ENCODE measurements at places on chromosomes 3 and 15.
A peak's percentile ranks its signal among the peaks of the same experiment; 100 is the strongest.

- DNase-seq: no peak
These were observed 25.8 kb downstream of the CHRM5 start for GRCh38 chr15:33994005-33994615.

DNA sequence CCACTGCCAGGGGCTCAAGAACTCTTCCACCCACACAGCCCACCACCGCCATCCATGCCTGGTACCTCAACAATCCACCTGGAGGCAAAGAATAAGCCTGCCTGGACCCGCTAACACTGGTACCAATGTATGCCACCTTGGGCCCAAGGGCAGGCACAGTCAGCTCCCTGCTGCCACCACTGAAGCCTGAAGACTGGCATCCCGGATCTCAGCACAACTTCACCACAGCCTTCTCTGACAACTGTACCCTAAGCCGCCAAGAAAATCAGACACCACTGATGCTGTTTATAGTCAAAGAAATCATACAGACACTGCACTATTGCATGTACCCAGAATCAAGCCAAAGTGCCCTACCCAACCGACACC, 56.3 kb downstream of the IGSF11 start:
- no peak for DNase-seq

DNA sequence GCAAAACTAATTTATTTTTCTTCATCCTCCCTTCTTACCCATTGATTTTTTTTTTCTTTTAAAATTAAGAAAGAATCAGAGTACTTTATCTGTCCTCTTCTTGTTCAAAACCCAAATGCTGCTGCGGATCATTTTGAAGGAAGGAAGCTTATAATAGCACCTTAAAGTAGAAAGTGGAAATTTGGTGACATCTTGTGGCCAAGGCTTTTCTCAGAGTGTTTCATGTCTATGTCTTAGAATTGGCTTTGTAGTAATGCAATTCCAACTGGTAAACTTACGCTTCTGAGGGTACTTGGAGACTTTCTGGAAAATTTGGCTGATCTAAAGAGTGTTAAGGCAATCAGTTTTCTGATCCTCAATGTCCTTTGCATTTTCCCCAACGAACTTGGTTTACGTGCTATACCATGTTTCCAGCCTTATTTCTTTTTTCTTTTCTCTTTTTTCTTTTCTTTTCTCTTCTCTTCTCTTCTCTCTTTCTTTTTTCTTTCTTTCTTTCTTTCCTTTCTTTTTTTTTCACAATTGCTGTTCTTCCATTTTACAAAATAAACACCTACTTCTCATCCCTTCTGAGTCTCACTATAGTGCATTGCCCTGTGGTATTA, 30.7 kb downstream of the C3orf38 start:
- peak; percentile 38 for DNase-seq

GRCh38 chr3:13515786-13516759, 32.9 kb upstream of the FBLN2 start:
- no peak for DNase-seq

DNA sequence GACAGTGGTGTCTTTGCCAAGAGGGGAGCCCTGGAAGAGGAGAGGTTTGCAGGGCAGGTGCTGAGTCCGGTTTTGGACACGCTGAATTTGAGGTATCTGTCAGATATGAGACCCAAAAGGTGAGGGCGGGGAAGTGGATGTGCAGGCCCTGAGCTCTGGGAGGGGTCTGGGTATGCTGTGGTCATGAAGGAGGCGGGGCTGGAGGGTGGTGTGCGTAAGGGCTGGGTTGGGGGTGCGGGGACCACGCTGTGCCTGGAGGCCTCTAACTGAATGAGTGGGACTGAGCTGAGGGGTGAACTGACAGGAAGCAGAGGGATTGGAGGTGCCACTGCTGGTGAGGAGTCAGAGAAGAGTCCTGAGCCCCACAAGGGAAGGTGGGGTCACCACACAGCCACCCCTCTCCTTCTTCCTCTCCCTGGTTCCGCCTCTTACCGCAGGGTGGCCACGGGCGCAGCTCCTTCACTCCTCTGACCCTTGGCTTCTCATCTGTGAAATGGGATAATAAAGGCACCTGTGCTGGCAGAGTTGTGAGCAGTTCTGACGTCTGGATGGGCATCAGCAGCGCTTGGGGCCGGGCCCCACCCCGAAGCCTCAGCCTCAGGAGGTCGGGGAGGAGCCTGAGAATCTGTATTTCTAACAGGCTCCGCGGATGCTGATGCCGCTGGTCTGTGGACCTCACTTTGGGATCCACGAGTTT, 28.8 kb downstream of the PSTPIP1 start:
- DNase-seq: peak; percentile 5

DNA sequence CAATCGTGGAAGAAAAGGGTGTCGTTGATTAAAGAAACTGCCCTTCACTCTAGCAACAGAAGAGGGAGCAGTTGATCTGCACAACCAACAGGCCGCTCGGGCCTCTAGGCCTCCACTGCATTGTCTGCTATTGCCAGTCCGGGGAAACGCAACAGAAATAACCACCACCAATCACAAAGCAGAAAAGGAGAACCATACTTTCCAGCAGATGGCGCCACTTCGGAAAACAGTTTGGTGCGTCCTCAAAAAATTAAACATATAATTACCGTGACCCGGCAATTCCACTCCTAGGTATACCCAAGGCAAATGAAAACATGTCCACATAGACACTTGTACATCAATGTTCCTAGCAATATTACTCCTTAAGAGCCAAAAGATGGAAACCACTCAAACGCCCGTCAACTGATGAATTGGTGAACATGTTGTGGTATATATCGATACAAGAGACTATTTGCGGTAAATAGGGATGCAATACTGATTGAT, 154.1 kb downstream of the TJP1 start:
- no peak for DNase-seq

DNA sequence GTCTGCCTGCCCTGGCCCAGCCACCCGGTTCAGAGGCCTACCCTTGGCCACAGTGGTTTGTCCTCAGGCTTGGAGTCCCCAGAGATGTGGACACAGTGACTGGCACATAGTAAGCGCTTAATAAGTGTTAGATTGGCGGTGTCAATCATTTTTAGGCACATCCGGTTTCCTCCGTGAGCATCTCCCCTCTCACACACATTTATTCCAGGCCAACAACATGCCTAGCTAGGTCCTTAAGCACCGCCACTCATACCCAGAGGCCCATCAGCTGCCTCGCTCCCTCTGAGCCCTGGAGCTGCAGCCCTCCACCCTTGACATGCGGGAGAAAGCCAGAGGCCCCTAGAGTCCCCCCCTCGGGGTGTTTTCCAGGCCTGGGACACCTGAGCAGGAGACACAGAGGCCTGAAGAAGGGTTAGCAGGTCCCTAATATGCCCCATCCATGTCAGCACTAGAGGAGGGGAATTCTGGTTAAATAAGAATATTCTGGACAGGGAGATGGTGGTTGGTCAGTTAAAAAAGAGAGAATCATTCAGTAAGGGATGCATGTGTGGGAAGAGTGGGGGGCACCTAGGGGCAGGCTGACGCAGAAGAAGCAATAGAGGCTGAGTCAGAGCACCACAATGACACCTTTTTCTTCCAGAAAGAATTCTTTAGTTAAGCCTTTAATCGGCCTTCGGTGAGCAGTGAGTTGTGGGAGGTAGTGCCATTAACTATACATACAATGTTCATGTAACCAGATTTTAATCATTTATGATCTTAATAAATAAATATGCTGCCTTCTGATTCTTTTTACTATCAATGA, 22.3 kb downstream of the NR2F2 start:
- DNase-seq: no peak

- DNase-seq: no peak
These were observed 456.3 kb upstream of the ARRDC4 start for GRCh38 chr15:97504031-97504792.

GRCh38 chr3:194251891-194252560, 99.1 kb downstream of the CPN2 start:
- DNase-seq: peak; percentile 7

DNA sequence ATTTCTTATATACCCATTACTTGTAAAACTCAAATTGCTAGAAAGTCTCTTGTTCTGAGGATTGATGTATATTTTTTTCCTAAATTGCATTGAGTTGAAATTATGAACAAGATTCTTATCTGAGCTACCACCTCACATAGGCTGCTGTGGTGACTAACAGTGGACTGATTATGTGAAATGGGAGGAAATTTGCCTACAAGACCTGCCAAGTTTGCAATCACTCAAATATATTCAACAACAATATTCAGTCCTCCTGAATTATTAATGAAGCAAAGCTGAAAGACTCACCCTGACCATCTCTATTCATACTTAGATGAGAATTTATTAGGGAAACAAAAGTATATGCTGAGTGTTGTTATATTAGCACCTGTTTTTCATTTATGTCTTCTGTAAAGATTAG, 412.6 kb upstream of the SEMA6D start:
- DNase-seq: no peak

- DNase-seq: no peak
These were observed 96.3 kb downstream of the TPRG1 start for GRCh38 chr3:189267981-189268613.

GRCh38 chr3:78742491-78742890, 1025.3 kb downstream of the ROBO1 start:
- DNase-seq: no peak

GRCh38 chr3:105860641-105861040, 8.2 kb downstream of the CBLB start:
- no peak for DNase-seq

GRCh38 chr15:52419494-52419893, 109.2 kb downstream of the MYO5A start:
- no peak for DNase-seq

- DNase-seq: no peak
These were observed 22.3 kb downstream of the EAF1 start for GRCh38 chr3:15449489-15450224.

DNA sequence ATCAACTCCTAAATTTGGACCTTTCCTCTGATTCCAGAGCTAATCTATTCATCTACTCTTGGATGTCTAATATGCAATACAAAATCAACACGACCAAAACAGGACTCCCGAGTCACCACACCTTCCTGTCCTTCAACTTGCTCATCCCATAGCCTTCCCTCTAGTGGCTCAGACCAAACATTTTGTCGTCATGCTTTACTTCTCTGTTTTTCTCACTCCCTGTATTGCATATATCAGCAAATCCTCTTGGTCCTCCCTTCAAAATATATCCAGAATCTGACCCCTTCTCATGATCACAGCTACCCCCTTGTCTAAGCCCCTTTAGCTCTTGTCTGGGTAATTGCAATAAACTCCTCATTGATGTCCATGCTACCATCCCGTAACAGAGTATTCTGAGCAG, 30.5 kb upstream of the DCP1A start:
- no peak for DNase-seq

GRCh38 chr3:11464356-11464755, 179.4 kb downstream of the VGLL4 start:
- no peak for DNase-seq

- no peak for DNase-seq
These were observed 18.5 kb upstream of the C3orf22 start for GRCh38 chr3:126577261-126577660.

DNA sequence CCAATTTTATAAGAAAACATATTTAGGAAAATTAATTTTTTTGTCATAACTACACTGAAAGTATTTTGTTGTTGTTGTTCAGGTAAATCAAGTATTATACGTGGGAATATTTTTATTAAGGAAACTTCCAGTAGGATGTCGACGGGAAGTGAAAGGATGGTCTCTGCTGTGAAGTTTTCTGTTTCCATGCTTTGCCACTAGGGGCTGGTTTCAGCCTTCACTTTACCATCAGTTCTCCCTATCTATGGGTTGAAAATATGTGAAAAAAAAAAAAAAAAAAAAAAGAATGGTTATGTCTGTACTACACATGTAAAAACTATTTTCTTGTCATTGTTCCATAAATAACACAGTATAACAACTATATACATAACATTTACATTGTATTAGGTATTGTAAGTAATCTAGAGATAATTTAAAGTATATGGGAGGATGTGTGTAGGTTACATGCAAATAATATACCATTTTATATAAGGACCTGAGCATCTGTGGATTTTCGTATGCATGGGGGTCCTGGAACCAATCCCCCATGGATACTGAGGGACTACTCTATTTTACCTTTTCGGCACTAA, 136.7 kb downstream of the SMAD6 start:
- no peak for DNase-seq

- DNase-seq: no peak
These were observed 758.4 kb downstream of the NSUN3 start for GRCh38 chr3:94821241-94821640.

DNA sequence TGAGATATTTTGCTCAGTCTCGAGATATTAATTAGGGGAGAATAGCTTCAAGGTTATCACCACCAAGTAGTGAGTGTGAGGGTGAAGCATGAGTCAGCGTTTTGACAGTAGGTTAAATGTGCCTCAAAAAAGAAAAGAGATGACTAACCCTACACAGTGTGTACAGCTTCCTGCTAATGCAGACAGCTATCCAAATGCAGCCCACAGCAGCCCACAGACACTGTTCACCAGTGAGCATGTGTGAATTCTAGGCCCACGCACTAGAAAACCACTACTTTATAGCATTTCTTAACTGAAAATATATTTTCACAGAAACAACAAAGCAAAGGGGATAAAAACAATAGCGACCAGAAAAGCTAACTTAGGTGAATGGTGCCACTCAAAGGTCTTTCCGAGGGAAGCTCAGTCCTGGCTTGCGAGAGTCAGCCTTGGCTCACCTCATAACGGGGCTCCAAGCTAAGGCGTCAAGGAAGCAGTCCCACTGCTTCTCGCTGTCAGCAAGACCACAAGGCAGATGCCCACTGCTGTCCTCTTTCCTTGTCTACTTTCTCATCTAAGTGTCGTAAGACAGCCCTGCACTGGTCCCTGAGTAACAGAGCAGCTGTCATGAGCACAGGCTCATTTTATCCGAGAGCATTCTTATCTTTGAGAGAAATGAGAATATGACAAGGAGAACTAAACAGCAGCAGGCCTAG, 47.6 kb downstream of the TXNRD3 start:
- no peak for DNase-seq

- DNase-seq: no peak
These were observed 56.8 kb upstream of the INSYN1 start for GRCh38 chr15:73809728-73810501.

DNA sequence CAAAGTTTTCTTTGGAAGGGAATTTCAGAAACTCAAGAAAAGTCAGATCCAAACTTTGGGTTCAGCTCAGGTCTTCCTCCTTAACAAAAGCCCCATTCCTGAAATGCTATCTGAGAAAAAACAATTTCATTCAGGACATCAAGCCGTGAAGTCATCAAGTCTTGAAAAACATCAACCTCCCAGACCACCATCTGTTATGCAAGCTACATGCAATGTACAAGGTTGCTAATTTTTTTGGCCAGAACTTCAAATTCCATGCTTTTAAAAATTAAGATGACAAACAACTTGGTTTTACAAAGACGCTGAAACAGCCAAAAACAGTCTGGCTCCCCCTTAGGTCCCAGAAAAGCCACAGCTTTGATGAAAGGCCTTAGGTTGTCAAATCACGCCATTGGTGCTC, 53.9 kb upstream of the WNT5A start:
- no peak for DNase-seq

GRCh38 chr15:74835312-74835823, 7.6 kb downstream of the ULK3 start:
- DNase-seq: peak; percentile 14

Data from naive thymus-derived CD4-positive, alpha-beta T cell (primary cell).